ENCODE measurements at places on chromosomes 11 and 22.
A peak's percentile ranks its signal among the peaks of the same experiment; 100 is the strongest.

GRCh38 chr22:40727070-40727963 lies 48.0 kb downstream of the MCHR1 start:
- DNase-seq: no peak

DNA sequence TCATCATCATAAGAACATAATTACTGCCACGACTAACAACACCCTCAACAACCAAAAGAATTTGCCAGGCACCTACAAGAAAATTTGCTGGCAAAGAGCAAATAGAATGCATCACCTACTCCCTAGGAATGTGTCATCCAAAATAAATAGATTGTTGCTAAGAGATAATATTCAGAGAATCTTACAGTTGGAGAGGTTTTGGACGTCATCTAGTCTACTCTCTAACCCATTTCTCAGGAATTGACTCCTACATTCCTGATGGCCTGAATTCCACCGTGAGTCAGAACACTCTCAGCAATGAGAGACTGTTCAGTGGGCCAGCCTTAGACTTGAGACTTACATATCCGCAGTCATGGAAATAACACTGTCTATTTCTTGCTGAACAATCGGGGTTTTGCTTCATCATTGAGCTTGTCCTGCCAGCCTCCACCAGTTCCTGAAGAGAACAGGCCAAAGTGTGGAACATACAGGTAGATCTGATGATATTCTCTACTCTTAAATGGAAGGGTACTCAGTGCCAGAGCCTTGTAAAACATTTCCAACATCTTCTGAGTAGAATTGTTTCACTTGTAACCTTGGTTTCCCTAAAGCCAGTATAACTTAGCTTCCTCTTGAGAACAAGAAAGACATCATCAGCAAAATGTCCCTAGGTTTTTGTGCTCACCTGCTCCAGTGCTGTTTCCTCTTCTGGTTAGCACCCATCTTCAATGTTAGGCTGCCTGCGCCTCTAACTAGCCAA lies 8.3 kb downstream of the KIRREL3 start:
- no peak for DNase-seq

GRCh38 chr11:7257724-7258123 lies 6.0 kb downstream of the SYT9 start:
- peak; percentile 90 for DNase-seq

DNA sequence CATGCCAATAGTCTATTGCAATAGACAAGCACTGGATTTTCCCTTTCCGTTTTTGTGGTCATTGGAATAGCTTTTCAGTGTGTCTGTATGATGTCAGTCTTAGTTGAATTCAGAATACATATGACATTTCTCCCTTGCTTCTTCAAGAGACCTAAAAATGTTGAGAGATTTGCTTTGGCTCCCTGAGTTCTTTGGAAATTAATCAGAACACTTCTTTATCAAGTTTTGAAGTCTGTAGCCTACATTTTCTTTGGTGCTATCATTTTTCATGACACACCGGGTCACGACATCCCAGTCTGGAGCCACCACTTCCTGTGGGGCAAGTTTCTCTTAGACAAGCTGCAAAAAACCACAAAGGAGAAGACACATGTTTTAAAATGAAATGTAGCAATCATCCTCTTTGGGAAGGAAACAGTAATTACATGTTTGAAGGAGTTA lies 847.1 kb downstream of the OPCML start:
- no peak for DNase-seq

- DNase-seq: peak; percentile 72
Observed at GRCh38 chr11:36492724-36493304, 17.3 kb downstream of the TRAF6 start.

DNA sequence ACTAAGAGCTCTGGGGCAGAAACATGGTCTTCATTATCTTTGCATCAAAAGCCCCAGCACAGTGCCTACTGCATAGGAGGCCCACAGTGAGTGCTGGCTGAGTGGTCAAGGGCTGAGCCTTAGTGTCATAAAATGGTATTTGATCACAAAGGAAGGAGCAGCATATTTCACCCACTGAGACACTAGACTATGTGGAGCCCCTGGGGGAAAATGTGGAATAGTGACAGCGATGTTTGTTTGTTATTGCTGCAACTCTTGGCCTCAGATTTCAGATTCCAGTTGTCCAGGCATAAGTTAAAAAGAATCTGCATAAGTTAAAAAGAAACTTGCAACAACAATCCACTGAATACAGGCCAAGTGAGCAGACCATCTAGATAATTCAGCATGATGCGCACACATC lies 7.0 kb downstream of the KIRREL3 start:
- no peak for DNase-seq

DNA sequence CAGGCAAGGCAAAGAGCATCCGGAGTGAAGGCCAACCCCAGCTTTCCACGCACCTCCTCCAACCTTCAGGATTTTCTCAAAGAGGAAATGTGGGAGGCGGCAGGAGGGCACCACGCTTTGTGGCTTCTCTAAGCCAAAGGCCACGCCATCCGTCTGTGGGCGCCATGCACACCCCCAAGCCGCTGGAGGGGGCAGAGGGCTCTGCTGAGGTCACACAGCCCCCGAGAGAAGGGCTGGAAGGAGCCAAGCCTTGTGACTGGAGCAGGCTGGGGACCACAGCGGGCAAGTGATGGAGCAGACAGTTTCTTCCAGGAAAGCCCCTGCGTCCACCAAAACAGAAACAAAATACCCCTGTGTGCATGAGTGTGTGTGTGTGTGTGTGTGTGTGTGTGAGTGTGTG lies 527.4 kb downstream of the BRD1 start:
- DNase-seq: no peak

DNA sequence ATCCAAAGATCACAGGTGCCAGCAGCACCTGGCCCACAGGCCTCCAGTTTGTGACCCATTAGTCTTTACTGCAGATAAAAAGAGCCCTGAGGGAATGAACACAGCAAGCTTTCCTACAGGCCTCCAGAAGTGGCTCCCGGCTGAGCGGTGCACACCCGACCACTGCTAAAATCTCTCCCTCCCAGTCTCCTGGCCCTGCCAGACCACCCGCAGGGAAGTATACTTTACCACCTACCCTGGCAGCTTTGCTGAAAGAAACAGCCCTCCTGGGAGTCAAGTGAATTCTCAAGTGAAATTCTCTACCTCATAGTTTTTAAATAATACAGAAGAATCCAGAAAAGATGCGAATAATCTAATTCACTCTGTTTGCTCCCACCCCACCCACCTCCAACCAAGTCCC lies 15.4 kb upstream of the MTNR1B start:
- DNase-seq: no peak

- no peak for DNase-seq
Observed at GRCh38 chr11:86370171-86370570, 4.5 kb upstream of the CCDC81 start.

DNA sequence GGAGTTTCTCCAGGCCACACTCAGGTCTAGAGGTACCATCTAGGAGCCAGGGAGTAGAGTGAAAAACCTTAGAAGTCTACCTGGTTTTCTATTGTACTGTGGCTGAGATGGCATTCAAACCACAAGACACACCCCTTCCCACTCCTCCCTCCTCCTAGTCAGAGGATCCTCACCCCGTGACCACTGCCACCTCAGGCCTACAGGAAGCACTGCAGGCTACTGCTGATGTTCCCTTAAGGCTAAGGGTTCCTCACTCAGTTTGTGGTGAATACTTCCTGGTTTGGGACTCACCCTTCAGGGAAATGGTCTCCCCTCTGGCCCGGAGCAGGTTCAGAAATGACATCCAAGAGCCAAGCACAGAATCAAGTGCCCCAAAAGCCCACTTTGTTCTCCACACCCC lies 1293.9 kb downstream of the JRKL start:
- DNase-seq: no peak

- peak; percentile 15 for DNase-seq
Observed at GRCh38 chr22:30457981-30458380, 13.8 kb downstream of the SEC14L3 start.

DNA sequence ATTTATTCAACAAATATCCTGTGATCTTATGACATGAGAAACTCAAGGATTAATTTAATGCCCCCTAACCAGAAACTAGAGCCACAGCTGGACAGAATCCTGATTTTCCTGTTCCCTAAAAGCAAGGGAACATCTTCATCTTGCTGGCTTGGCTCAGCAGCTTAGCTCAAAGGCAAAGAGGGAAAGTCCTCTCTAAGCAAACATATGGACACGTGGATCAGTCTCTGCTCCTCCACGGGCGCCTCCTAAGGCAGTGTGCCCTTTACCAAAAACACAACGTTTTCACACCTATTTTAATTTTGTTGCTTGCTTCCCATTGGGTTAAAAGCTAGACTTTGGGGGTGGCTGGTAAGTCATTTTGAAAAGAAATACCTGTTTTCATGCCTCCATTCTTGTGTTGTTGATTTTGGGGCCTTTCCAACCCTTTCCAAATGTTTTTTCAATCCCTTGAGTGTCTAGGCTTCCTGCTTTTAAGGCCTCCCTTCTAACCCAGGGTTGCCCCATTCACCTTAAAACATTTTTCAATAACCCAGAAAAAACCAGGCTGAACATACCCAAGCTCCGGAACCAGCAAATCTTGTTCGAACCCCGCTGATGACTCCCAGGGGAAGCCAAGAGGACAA lies 15.5 kb downstream of the SLC1A2 start:
- DNase-seq: no peak

DNA sequence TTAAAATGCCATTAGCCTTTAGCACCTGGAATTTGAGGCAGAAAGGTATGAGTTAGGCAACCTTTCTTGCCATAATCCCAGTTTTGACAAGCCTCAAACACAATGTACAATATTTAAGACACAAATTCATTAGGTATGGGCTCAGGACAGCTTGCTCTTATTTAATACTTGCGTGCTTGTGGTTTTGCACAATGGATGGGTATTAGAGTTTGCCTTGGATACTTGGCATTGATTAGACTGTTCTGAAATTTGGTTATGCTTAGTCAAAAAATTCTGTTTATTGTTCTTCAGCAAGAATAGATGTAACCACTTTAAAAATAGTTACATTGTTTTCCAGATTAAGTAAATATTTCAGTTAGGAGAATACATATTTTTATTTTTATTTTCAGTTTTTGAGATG lies 5.4 kb upstream of the C11orf65 start:
- DNase-seq: no peak

DNA sequence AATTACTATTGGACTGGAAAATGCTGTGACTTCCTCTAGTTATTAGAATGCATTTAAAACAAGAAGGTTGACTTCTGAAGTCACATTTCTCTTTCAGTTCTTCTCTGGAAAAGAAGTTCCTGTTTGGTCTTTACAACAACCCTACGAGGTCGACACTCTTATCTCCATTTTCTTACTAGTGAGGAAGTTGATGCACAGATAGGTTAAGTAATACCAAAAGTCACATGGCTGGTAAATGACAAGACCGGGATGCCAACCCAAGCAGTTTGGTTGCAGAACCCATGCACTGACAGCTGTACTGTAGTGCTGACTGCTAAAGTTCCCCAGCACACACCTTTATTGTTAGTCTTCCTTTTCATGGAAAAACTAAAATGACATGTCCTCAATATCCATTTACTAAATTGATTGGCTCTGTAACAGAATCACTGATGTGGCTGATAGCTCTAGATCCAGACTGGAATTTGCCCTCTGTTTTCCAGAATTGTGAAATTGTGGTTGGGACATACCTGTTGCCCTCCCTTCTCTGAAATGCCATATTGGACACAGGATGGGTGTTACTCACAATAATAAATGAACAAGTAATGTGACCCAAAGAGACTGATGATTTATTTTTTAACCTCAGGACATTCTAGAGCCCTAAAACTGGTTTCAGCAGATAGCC lies 9.4 kb upstream of the TECTA start:
- peak; percentile 86 for DNase-seq

- no peak for DNase-seq
Observed at GRCh38 chr22:28186641-28187040, 267.6 kb upstream of the PITPNB start.

DNA sequence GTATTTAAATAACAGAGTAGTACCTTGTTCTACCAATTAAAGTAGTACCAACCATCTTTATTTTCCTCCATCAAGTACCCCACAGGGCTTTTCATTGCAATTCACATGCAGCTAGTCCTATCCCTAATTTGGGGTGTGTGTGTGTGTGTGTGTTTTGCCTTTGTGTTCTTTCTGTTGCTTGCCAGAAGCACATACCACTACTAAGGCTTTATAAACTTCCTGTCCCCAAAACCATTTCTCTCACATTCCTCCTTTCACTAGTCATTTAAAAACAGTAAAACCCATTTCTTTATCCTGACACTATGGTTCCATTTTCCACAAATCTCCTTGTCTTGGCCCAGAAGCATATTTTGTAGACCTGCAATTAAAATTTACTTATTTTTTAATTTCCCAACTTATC lies 54.6 kb downstream of the SLC36A4 start:
- DNase-seq: no peak

GRCh38 chr22:25823276-25823675 lies 81.3 kb downstream of the MYO18B start:
- no peak for DNase-seq

- peak; percentile 44 for DNase-seq
Observed at GRCh38 chr11:79173615-79174014, 267.2 kb downstream of the TENM4 start.

DNA sequence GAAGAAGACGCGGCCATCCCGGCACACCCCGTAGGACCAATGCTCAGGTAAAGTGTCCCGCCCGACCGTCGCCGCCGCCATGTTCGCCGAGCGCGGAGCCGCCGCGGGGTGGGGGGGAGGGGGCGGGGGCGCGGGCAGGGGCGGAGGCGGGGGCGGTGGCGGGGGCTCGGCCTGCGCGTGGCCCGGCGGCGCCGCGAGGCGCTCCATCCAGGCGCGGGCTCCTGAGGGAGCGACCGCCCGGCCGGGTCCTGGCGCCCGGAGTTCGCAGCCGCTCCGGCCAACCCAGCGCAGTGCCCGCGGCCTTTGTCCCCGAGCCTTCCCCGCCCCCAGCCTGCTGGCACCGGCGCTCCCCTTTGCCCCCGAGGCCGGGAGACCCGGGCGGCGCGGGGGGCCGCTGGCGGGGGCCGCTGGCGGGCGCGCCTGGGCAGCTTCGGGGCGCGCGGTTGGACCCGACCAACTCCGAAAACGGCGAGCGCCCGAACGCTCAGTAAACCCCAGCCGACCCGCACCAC lies at the start of gene PLEKHA7:
Gene PLEKHA7 (minus strand): TSS at position 94 of the 512 bp plus-strand sequence. CDS start 13 bp downstream, at position 81.
- DNase-seq: no peak

DNA sequence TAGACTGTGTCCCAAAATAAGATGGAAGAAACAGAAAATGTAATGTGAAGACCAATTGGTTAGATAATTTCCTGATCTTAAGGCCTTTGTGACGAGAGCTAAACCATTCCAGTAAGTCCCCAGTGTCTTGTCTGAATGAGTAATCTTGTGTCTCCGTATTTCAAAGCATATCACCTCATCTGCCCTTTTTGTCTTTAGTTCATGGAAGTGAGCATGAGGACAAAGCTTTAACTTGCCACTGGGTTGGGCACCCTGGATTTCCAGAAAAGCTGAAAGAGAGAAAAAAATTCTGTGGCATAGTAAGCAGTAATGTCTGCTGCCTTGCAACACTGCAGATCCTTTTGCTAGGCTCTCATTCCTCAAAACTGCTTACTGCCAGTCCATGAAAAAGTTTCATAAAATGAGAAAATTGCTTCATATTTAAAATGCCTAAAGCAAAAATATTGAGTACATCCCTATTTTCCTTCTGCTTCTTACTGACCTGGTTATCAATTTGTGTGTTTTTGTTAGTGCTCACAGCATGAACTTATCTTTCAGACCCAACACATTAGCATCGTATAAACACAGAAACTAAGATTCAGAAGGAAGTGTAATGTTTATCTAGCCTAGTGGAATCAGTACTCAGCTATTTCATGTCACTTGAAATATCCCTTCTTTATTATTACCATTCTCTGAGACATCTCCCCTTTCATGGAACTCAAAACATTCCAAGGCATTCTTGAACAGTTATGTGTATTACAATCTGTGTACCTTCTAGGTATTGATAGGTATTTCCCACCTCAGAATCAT lies 5.3 kb downstream of the CASP12 start:
- no peak for DNase-seq

GRCh38 chr22:27460591-27461347 lies 340.8 kb downstream of the MN1 start:
- peak; percentile 70 for DNase-seq

Data from pons (tissue), 1 donor.